ENCODE measurements at places on chromosomes 16 and 17.

- DNase-seq: no peak
Observed at GRCh38 chr17:80774643-80775281, 216.9 kb upstream of the CHMP6 start.

- DNase-seq: no peak
Observed at GRCh38 chr16:23843143-23843542, 7.4 kb downstream of the PRKCB start.

DNA sequence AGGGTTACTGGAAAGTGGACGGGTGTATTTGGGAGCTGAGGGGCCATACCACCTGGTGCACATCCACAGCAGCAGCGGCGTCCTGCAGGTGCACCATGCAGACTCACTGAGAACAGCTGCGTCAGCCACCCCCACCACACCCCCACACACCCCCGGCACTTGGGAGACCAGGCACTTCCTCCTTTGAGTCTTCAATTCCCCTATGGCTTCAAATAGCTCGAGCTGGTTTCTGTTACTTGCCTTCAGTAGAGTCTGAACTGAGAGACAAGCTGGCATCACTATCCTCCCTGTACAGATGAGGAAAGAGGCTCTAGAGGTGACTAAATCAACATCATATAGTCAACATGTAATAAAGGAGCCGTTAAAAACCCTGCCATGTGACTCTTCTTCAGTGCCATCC is 15.4 kb downstream of the CUEDC1 start:
- DNase-seq: peak; percentile 12

DNA sequence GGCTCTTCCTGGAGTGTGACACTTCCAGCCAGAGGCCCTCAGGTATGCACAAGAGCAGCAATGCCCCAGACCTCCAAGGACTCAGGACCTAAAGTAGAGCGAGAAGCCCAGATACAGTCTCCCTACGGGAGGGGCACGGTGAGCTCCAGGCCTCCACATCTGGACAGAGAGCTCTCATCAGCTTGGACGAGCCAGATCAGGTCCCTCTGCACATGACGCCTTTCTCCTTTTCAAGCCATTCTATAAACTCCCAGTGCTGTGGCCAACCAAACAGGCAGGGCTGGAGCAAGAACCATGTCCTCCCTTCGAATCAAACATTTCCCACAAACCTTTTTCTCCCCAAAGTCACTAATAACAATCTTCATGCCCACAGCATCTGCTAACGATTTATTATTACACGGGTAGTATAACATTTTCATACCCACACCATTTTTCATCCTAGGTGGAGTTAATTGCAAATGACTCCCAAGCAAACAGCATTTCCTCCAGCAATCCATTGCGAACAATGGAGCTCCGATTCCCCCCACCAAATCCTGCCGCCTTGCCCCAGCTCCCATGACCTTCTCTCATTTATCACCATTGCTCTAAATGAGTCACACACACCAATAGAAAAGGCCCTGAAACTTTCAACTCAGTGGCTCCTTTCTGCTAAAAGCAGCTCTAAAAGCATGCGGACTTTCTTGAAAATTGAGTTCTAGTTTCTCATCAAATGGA is 24.2 kb upstream of the NLRP1 start:
- DNase-seq: no peak

GRCh38 chr16:50972876-50973275 is 178.2 kb downstream of the SALL1 start:
- no peak for DNase-seq

GRCh38 chr16:57940382-57940966 is 30.5 kb downstream of the CNGB1 start:
- DNase-seq: no peak

GRCh38 chr17:65055280-65055707 is 1.2 kb downstream of the GNA13 start:
- DNase-seq: peak; percentile 42

GRCh38 chr17:34133350-34133749 is 121.7 kb upstream of the CCL2 start:
- no peak for DNase-seq

- DNase-seq: no peak
Observed at GRCh38 chr17:28906706-28907438, 4.0 kb upstream of the DHRS13 start.

GRCh38 chr17:76924345-76925342 is 56.4 kb downstream of the MGAT5B start:
- no peak for DNase-seq

DNA sequence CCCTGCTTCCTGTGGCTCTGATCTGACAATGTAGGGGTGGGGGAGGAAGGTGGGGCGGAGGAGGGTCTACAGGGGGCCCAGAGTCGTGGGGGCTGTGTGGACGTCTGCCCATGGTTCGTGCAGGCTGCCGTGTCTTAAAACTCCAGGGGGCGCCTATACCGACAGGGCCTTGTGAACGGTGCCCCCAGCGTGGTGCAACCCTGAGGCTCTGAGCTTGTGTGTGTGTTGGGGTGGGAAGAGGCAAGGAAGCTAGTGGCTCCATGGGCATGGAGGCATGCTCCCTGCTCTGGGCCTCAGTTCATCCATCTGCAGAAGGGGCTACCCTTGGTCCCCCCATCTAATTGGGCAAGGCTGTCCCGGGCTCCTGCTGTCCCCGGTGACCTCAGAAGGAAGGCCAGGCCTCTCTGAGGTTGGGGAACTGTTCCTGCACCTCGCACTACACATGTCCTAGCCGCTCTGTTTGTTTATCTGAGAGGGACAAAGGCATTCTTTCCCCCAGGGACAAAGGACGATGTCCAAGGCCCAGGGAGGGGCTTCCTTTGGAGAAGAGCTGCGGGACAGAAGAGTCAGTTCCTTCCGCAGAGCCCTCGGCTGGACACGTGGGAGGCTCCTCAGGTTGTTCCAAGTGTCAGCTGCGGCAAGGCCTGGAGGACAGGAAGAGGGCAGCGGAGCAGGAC is 13.5 kb downstream of the CA4 start:
- DNase-seq: no peak

DNA sequence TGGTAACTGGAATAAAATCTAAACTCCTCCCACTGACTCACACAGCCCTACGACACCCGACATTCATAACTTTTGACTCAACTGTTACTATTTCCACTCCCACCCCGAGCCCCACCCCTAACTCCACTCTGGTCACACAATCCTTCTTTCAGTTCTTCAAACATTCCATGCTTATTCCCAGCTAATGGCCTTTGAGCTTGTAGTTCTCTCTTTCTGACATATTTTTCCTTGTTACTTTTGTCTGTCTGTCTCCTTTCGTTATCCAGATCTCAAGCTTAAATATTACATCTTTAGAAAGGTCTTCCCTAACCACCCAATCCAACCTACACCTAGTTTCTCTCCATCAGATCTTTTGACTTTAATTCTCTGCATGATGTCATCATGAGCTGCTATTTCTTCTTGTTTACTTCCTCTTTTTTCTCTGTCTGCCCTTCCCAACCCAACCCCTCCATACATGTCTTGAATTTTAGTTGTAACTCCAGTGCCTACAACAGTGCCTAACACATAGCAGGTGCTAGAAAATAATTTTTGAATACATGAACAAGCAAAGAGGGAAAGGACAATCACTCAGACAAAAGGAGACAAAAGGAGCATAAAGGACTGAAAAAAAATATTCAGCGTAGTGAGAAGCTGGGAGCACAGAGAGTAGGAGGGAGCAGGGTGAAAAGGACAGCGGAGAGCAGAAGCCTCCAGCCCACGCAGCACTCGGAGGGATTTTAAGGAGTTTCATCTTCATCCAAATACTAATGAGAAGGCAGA is 65.2 kb upstream of the SMIM36 start:
- no peak for DNase-seq

DNA sequence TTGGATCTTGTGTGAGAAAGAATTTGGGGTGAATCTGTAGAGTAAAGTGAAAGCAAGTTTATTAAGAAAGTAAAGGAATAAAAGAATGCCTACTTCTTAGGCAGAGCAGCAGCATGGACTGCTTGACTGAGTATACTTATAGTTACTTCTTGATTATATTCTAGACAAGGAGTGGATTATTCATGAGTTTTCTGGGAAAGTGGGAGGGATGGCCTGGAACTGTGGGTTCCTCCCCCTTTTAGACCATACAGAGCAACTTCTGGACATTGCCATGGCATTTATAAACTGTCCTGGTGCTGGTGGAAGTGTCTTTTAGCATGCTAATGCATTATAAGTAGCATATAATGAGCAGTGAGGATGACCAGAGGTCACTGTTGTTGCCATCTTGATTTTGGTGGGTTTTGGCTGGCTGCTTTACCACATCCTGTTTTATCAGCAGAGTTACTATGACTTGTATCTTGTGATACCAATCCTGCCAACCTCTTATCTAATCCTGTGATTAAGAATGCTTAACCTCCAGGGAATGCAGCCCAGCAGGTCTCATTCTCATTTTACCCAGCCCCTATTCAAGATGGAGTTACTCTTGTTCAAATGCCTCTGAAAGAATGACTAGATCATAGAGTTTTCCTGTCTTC is 58.7 kb downstream of the HSD17B2 start:
- DNase-seq: no peak

Measured in CD4-positive, alpha-beta T cell treated with Interleukin-21 for 1 hour (primary cell).